ENCODE measurements at places on chromosomes 16 and 17.

- no peak for DNase-seq
Measured at GRCh38 chr17:32174889-32175288, 32.6 kb downstream of the RHOT1 start.

DNA sequence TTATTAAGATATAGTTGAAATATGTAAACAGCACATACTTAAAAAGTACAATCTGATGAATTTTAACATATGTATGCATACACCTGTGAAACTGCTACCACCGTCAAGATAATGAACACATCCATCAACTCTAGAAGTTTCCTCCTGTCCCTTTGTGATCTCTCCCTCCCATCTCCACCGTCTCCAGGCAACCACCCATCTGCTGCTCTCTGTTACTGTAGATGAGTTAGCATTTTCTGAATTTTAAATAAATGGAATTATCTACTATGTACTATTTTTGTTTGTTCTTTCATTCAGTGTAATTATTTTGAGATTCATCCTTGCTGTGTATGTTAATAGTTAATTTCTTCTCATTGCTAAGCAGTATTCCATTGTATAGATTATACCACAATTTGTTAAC is 40.2 kb upstream of the SMPD3 start:
- no peak for DNase-seq

GRCh38 chr16:2424061-2425007 is 4.9 kb upstream of the CCNF start:
- DNase-seq, result no peak

DNA sequence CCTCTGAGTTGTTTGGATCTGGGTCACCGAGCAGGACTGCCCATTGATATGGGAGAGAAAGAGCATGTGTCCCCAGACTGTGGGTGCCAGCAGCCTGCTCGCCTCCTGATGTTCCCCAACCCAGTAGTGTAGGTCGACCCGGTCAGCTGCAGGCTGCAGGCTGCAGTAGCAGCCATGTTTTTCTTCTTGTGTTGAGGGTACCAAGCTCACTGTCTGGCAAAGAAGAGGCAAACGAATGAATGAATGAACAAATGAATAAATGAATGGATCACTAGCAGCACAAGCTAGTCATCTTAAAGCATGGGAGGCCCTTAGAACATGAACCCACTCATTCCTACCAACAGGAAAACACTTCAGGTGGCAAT is 293.2 kb downstream of the SOX9 start:
- DNase-seq, result no peak

DNA sequence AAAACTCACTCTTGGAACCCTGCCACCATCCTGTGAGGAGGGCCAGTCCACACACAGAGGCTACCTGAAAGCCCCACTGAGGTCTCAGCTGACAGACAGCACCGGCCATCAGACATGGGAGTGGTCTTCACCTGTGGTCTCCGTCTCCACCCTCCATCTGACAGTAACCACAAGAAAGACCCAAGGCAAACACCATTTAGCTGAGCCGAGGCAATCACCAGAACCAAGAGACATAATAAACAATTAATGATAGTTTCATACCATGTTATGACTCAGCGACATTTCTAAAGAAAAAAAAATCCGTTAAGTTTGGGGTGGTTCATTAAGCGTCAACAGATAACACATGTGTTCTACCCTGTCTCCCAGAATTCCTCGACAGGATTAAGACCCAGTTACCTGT is 6.1 kb upstream of the EVPLL start:
- DNase-seq, result peak; percentile 44

DNA sequence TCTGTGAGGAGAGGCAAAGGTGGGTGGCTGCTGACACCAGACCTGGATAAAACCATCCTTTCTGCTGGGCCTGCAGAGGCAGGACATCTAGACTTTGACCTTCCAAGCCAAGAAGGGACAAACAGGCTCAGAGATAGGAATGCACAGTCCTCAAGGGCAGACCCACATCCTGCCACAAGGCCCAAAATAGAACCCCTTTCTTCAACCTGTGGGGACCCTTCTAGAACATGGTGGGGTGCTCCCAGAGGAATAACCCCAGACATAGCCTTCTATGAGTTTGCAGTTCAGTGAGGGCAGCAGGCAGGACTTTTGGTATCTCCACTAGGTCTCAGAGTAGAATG is 3.8 kb upstream of the CBFB start:
- no peak for DNase-seq

- no peak for DNase-seq
Measured at GRCh38 chr16:4364196-4365013, 7.2 kb upstream of the VASN start.

DNA sequence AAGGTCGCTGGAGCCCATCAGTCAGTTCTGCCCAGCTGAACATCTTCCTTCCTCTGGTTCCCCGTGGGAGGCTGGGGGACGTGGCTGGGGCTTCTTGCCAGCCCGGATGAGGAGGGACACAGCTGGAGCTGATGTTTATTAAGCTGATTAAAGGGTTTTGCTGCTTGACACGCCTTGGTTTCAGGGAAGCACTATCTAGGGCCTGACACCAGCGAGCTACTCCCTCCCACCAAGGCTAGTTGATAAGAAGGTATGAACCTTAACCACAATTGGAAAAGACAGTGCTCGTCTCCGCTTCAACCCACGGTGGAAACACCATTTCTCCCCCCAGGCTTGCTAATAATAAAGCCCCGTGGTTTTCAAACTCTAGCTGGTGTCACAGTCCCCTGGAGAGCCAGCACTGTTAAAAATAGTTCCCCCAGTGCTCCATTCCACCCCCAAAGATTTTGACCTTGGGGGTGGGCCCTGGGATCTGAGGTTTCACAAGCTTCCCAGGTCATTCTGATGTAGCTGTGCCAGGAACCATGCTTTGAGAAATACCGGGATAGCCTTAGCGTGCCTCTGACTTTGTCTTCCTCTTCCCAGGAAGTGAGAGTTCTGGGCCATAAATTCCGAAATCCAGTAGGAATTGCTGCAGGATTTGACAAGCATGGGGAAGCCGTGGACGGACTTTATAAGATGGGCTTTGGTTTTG is 5.5 kb downstream of the DHODH start:
- no peak for DNase-seq

- peak; percentile 93 for DNase-seq
Measured at GRCh38 chr16:57938936-57939871, 31.7 kb downstream of the CNGB1 start.

GRCh38 chr16:52068447-52069074 is 478.4 kb downstream of the TOX3 start:
- DNase-seq, result peak; percentile 28

- DNase-seq, result no peak
Measured at GRCh38 chr16:28098171-28098958, 34.9 kb upstream of the GSG1L start.

DNA sequence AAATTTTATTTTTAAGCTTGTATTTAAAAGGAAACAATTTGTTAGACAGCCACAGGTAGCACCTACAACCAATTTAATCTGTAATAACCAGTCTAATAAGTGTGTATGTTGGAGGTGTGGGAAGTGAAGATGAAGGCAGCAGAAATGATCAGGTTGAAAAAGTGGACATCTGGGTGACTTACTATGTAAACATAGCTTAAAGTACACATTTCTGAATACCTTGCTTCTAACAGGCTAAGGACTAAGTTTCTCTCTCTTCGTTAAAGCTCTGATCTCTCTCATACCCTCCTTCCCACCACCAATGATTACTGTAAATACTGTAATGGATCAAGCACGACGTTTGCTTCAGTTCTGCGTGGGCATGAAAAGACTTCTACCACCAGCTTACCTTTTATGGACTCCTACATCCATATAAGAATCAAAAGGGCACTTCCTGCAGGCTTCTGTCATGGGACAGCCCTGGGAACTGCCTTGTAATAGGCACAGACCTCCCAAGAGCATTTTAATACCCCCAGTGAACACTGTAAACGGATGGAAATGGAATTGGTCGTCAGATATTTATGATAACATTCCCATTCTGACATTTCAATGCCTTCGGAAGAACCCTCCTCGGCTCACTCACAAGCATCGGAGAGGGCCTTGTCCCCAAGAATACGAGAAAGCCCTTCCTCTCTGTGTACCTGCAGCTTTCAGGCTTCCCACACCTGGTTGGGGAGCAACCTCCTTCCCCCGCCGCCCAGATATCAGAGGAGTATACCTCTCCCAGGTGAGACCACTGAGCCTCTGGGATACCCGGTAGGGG is 700 bp downstream of the CCDC43 start:
- DNase-seq, result no peak

DNA sequence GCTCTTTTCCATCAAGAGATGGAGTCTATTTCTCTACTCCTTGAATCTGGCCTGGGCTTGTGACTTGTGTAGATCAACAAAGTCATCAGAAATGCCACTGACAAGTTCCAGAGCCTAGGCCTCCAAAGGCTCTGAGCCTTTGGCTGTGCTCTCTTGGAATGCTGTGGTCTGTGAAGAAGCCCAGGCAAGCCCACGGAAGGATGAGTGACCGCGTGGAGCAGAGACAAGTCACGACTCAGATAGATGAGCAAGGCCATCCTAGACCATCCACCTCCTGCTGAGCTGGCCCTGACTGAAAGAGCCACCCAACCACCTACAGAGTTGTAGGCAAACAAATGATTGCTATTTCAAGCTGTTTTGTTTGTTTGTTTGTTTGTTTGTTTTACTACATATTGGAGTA is 11.6 kb upstream of the ICAM2 start:
- no peak for DNase-seq

- peak; percentile 33 for DNase-seq
Measured at GRCh38 chr16:48918520-48919258, 308.7 kb upstream of the N4BP1 start.

DNA sequence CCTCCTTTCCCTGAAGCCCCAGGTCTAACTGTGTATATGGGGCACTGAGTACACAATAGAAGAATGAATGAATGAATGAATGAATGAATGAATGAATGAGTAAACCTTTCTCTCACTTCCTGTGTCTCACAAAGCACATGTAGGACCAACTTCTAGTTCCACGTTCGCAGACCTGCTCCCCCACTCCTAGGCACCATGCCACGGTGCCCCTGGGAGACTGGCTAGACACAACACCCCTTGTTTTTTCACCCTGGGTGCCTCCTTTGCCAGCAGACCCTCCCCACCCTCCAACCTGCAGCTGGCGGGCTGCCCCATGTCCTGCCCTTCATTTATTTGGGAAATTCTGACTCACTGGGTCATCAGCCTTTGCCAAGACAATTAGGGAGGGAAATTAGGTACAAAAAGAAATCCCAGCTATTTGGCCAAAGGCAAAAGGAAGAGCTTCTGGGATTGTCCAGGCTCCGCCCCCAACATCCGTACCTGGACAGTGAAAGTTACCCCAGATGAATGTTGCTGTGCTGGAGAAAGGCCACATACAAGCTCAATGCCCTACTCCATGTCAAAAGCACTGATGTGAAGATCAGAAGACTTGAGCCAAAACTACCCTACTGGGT is 7.7 kb downstream of the CES1 start:
- no peak for DNase-seq

DNA sequence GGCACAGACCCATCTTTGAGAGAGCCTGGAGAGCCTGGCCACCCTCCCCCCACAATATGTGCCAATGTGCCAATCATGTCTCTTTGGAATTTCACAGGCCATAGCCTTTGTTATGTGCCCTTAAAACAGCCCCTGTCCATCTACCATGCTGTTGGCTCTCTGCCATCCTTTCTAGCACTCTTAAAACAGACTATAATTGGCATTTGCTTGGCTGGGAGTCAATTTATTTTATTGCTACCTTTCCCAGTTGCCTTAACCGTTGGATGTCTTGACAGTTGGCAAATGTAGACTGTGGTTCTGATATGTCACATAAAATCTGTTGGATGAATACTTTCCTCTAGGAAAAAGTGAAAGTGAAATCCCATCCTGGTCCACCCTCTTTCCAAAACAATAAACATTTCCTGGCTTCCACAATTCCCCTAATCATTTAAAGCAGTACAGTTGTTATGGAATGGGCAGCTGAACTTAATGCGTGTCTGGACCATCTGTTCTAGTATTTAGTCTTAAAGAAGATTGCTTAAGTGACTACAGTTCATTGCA is 394.0 kb downstream of the KCNJ2 start:
- DNase-seq, result peak; percentile 14

GRCh38 chr16:58519707-58520106 is 4.4 kb downstream of the SETD6 start:
- no peak for DNase-seq

- no peak for DNase-seq
Measured at GRCh38 chr17:11803231-11803969, 193.9 kb downstream of the ZNF18 start.

GRCh38 chr17:79137015-79137788 is 62.6 kb downstream of the ENGASE start:
- DNase-seq, result no peak

- no peak for DNase-seq
Measured at GRCh38 chr16:47045459-47045858, 72.0 kb upstream of the DNAJA2 start.

- DNase-seq, result no peak
Measured at GRCh38 chr17:7440113-7440833, 961 bp downstream of the FGF11 start.

DNA sequence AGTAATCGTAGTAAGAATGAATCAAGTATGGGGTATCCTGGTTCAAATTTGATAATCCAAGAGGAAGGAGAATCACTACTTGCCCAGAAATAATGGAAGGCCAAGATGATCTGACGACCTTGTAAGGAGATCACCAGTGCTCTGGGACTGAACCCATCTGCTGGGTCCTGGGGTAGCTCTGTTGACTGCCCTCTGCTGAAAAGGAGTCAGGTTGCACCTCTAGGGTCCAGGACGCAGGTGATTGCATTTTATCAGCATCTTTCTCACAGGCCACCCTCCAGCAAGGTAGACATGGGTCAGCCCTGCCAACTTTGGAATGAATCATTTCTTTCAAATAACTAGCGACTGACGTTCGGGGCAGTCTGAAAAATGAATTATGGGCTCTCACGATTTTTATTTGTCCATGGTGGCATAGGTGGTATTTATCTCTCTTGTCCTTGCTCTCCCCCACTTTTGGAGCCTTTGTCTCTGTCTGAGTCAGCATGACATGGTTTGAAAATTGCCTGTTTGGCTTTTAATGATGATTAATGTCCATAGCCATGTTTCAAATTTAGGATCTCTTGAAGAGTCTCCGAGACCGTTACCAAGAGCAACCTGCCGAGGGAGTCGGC is 163.7 kb downstream of the MSI2 start:
- DNase-seq, result peak; percentile 57

GRCh38 chr17:65092262-65092661 is 35.7 kb upstream of the GNA13 start:
- peak; percentile 90 for DNase-seq

DNA sequence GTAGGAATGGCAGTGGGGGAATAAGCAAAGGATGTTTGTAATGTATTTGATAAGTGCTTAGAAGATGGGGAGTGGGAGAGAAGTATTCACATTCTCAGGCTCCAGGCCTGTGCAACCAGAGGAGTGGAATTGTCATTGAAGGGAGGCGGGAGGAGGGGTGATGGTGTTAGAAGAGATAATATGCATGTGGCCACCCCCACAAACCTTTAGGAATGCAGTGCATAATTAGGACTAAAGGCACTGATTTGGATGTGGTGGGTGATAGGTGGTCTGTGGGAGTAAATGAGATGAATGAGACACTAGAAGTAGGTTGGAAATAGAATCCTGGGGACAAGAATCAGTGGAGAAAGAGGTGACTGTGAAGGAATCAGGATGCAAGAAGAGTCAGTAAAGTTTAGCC is 27.1 kb downstream of the UTP18 start:
- DNase-seq, result no peak
